ENCODE measurements at places on chromosomes 5 and 9. TPM values are rescaled to one million over a fixed set of nuclear protein-coding genes. Genes with fewer than 3 reads are reported as not detected.

The MED10 gene
- 36.6 TPM for total RNA-seq

The CCL28 gene
- total RNA-seq: 1.7 TPM

The AK8 gene
- 0.46 TPM for total RNA-seq

The PCDHB13 gene
- not detected for total RNA-seq

The LCN1 gene
- not detected for total RNA-seq

The CAVIN4 gene
- total RNA-seq: 0.08 TPM

The PCDHB14 gene
- total RNA-seq: 0.04 TPM

The TMEM245 gene
- 24.2 TPM for total RNA-seq

The LCN9 gene
- total RNA-seq: not detected

The DBH gene
- not detected for total RNA-seq

The PCDHGB3 gene
- total RNA-seq: 0.31 TPM

The FBP2 gene
- total RNA-seq: not detected

The TMEM215 gene
- total RNA-seq: not detected

The AQP7 gene
- total RNA-seq: not detected

The PRDM9 gene
- not detected for total RNA-seq

The OR1L1 gene
- total RNA-seq: not detected

The SURF4 gene
- total RNA-seq: 245 TPM

The STC2 gene
- total RNA-seq: 110 TPM

The TMC1 gene
- not detected for total RNA-seq

The DNAI1 gene
- not detected for total RNA-seq

The KCNV2 gene
- total RNA-seq: not detected

The SLC6A19 gene
- total RNA-seq: not detected

The FGD3 gene
- 0.16 TPM for total RNA-seq

The F2R gene
- 26.5 TPM for total RNA-seq

The BARHL1 gene
- not detected for total RNA-seq

The ACTBL2 gene
- total RNA-seq: 0.04 TPM
